ENCODE measurements at places on chromosomes 3 and 15. TPM values are rescaled to one million over a fixed set of nuclear protein-coding genes. Genes with fewer than 3 reads are reported as not detected.

DNA sequence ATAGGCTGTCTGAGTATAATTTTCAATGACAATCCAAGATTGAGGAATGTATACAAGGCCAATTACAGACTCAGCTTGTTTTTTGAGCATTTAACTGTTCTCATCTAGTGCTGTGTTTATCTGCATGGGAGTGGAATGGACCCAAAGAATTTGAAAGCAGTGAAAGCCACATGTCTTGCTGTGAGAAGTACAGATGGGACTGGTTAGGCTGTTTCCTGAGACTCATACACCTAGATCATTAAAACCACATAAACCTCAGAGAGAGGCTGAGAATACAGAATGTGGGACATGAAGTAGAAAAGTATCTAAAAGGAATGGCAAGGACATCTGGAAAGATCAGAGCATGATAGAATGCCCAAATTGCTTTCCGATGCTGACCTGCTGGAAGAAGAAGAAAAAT, 224.6 kb downstream of the NLGN1 start:
- DNase-seq = no peak

GRCh38 chr3:89802881-89803280, 695.5 kb downstream of the EPHA3 start:
- no peak for DNase-seq

The GRK7 gene
- not detected for total RNA-seq

DNA sequence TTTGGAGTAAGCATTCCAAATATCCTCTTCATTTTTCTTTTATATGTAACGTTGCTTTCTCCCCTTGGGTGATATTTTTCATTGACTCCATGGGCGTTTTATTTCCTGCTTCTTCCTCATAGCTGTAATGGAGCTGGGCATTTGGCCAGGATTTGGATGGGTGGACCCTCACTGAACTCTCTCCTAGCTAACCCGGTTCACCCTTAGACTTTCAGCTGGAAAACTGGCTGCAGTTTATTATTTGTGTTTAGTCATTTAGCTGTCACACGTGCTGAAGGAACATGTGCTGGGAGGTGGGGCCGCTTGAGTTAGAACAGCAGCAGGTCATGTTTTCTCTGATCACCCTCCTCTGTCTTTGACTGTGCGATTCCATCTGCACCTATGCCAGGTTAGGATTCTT, 407.6 kb downstream of the ZIC1 start:
- no peak for DNase-seq

The CCR3 gene
- total RNA-seq = not detected

GRCh38 chr15:43370975-43371974, at the start of the genes TUBGCP4 and ZSCAN29:
Gene TUBGCP4, plus strand, starts transcription at chr15:43371101. Its CDS starts 254 bp downstream, at chr15:43371355.
Gene ZSCAN29, minus strand, starts transcription at chr15:43371043. Its CDS starts 1,130 bp downstream, at chr15:43369913.
- peak; percentile 87 for DNase-seq

DNA sequence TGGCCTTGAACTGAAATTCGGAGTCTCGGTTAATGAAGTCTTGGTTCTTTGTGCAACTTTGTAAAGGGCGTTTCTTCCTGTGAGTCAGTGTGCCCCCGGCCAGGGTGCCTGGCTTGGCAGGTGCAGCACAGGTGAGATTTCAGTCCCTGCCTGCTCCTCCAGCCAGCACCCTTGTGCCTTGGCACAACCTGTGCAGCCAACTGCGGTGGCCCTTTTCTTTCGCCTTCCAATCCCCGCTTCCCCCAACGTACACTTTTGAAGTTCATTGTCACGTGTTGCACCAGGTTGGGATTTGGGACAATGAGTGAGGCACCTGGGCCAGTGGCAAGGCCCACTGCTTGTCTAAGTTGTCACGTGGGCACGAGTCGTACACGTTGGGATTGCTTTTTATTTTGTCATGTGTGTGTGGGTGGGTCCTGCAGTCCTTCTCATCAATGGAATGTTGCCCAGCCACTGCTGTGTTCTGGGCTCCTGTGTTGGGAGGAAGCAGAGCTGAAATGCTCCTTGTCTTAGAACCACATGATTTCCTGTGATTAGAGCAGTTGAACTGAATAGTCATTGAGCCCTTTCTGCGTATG, 242.9 kb upstream of the BHLHE40 start:
- no peak for DNase-seq

DNA sequence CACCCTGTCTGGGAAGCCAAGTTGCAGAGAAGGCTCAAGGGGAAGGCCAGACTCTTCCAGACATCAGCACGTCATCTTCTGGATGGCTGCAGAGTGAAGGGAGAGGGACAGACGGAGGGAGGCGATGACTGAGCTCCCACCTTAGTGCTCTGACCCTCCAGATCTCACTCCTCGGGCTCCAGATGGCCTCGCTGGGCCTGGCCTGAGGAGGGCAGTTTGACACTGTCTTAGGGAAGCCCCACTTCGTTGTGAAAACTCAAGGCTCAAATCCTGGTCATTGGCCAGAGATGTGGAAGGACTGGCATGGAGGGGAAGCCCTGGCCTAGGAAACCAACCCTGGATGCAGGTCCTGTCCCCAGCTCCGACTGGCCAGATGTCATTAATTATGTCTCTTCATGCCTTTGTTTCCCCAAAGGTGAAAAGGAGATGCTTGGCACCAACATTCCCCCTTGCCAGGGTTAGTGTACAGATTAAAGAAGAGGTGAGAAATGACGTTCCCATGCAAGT, 70.4 kb downstream of the ADCY5 start:
- DNase-seq = no peak

- no peak for DNase-seq
These were observed 4.4 kb downstream of the INSYN1 start for GRCh38 chr15:73748730-73749129.

The ANKUB1 gene
- not detected for total RNA-seq

The ADAMTSL3 gene
- not detected for total RNA-seq

DNA sequence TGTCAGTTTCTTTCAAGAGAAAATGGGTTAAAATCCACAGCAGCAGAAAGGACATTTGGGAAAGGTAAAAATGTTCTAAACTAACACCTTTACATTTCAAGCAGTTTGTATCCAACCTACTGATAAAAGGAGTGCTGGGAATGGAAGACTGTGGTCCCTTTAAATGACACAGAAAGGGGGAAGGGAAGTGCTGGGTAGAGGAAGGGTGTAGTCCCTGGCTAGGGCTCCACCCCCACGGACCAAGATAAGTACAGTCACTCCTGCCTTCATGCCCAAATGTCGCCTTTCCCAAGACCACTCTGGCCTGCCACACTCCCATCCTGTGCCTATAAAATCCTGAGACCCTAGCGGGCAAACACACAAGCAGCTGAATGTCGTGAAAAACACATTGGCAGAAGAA, 350.9 kb upstream of the POU1F1 start:
- DNase-seq = no peak

GRCh38 chr3:101687142-101687931, 819 bp upstream of the RPL24 start:
- DNase-seq = peak; percentile 36

The CACNA2D3 gene
- 0.15 TPM for total RNA-seq

The SPSB4 gene
- total RNA-seq = not detected

All from B cell (primary cell).